Neural crest cell (in vitro differentiated cells): ENCODE measurements at places on chromosomes 5 and 9. TPM values are rescaled to one million over a fixed set of nuclear protein-coding genes. Genes with fewer than 3 reads are reported as not detected.

The ZDHHC11B gene
- 3.0 and 3.5 TPM in 2 replicates for total RNA-seq

The HNRNPAB gene
- 464 and 466 TPM in 2 replicates for total RNA-seq

The WDR38 gene
- total RNA-seq = not detected in 2 replicates

The SYK gene
- total RNA-seq = 0.98 and 1.4 TPM in 2 replicates

The FBXL7 gene
- 20.7 and 20.8 TPM in 2 replicates for total RNA-seq

The ADAMTS6 gene
- 7.1 and 8.2 TPM in 2 replicates for total RNA-seq

The DNAJC21 gene
- 46.2 and 51.9 TPM in 2 replicates for total RNA-seq

The IL13 gene
- not detected in 2 replicates for total RNA-seq

The SLC31A2 gene
- total RNA-seq = 3.0 and 3.6 TPM in 2 replicates

The CLTB gene
- 31.6 and 36.0 TPM in 2 replicates for total RNA-seq

DNA sequence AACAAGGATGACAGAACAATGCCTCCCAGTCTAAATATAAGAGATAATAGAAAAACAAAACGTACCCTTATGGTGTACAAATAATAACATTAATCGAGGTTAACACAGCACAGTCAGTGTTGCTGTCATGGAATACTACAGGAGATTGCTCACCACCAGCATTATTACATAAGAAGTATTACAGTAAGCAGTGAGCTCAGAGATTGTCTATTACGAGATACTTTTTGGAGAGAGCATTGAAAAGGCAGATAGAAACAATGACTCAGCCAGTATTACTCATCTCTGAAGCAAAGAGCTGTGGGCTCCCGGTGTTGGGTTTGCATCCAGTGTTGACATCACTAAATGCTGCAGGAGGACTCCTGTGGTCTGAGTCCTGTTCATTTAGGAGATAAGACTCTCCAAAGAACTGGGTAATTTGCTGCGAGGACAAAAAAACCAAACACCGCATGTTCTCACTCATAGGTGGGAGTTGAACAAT lies 191.9 kb upstream of the SEMA6A start:
- no peak for DNase-seq

GRCh38 chr5:54942064-54942778 lies 43.2 kb downstream of the ESM1 start:
- no peak for DNase-seq

DNA sequence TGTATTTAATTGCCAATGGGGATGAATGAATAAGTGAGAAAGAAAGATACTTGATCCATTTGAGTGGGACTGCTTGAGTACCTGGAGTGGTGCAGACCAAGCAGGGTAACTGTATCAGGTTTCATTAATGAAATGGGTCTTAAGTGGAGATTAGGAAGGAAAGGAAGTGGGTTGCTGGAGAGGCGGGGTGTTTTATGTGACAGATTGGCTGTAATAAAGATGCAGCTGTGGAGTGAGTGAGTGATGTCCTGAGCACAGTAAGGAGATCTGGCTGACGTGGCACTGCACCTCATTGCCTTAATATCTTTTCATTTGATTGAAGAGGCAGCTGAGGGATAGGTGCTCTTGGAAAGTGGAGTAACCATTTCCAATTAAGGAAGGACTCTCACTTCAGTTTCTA lies 161.0 kb upstream of the CCDC152 start:
- DNase-seq = no peak

DNA sequence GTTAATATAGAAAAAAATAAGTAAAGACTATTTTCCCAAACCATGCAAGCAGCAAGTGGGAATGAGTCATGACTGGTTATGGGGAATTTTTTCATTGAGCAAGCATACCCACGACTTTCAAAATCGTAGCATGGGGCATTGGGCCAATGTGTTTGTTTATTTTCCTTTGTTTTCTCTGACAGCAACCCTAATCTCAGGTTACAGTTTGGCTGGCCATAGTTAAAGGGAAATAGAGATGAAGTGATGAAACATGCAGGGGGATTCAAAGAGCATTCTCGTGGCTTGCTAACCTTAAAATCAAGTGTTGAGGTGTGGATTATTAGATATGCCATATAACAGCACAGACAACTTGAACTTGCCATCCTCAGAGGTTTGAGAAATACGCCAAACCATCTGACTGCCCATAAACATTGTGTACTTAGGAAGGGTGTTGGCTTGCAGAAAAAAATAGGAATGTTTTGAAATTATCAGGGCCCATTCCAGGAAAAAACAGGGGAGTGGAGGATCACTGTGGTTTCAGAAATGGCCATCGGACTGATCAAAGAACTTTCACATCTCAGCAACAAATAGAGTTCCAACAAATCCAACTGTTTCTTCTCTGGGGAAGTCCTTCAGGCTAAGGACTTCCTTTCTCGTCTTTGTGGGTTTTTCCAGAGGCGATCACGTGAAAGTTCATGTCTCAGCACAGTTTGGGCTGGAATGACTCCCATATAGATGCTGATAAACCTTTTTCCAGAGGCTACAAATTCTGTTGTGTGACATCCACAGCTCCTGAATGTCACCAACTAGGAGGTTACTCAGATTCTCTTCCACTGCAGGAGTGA lies 259.1 kb downstream of the SYK start:
- no peak for DNase-seq

- peak; percentile 74 for DNase-seq
These were observed 5.1 kb upstream of the RGMB start for GRCh38 chr5:98768160-98768959.

GRCh38 chr5:157758706-157759105 lies 15.2 kb downstream of the LSM11 start:
- no peak for DNase-seq

DNA sequence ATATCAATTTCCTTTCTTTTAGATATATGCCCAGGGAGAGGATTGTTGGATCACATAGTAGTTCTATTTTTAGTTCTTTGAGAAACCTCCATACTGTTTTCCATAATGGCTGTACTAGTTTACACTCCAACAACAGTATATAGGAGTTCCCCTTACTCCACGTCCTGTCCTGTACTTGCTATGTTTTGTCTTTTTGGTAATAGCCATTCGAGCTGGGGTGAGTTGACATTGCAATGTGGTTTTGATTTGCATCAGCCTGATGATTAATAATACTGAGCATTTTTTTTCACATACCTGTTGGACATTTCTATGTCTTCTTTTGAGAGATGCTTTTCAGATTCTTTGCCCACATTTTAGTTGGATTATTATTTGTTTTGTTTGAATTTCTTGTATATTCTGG lies 445.9 kb downstream of the NTRK2 start:
- DNase-seq = no peak

GRCh38 chr9:21764846-21765245 lies 37.6 kb upstream of the MTAP start:
- no peak for DNase-seq

- DNase-seq = no peak
These were observed 797.2 kb downstream of the EFNA5 start for GRCh38 chr5:106873568-106873967.

DNA sequence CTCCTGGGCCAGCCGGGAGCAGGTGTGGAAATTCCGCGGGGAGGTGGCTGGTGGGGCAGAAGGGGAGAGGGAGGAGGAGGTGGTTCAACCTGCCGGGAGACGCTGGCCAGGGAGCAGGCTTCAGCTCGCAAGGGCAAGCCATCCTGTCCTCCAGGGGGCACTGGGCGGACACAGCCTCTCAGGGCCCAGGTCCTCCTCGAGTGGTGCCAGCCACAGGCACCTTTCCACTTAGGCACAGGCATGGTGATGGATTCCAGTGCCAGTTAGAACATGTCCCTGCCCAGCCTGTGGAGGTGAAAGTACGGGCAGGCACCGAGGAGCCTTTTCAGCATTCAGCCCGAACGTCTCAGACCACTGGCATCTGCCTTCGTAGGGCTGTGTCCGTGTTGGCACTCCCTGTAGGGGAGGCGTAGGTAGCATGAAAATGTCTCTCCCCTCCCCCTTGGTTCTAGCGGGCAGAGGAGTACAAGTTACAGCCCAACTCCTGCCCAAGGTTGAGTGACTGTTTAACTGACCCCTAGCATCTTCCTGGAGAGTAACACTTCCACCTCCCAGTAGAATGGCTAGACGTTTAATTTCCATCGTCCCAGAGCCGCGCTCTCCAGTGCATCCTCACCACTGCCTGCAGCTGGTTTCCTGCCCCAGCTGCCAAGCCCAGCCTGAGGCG lies 48.9 kb downstream of the DAB2IP start:
- peak; percentile 31 for DNase-seq

DNA sequence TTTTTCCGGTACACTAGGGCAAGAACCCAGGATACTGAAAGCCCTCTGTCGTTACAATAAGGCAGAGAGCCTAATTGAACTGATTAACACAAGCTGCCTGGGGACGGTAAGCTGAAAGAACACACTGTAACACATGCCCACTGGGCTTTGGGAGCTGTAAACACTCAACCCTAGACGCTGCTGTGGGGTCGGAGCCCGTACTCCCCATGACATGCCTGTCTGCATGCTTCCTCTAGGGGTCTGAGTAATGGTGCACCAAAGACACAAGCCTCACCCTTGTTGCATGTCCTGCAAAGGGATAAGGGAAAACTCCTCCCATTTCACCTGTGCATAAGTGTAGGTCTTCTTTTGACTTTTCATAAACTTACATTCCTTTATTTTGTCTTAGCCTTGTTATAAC lies 194.0 kb downstream of the FBXL7 start:
- no peak for DNase-seq

DNA sequence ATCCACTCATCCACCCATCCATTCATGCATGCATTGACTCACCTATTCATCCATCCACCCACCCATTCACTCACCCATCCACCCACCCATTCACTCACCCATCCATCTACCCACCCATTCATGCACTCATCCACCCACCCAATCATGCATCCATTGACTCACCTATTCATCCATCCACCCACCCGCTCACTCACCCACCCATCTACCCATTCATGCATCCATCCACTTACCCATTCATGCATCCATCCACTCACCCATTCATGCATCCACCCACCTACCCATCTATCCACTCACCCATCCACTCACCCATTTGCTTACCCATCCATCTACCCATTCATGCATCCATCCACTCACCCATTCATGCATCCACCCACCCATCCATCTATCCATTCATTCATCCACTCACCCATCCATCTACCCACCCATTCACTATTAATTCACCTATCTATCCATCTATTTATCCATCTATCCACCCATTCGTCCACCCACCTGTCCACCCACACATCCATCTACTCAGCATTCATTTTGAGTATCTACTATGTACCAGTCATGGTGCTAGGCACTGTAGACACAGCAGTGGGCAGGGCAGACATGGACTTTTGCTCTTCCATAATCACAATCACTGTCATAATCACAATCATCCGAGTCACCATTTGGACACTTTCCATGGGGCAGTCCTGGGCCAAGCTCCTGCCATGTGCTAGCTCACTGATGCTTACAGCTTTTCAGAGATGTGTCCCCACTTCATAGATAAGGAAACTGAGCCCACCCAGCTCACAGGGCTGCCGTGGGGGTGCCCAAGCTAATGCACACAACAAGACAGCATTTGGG lies 34.4 kb downstream of the HMCN2 start:
- no peak for DNase-seq

DNA sequence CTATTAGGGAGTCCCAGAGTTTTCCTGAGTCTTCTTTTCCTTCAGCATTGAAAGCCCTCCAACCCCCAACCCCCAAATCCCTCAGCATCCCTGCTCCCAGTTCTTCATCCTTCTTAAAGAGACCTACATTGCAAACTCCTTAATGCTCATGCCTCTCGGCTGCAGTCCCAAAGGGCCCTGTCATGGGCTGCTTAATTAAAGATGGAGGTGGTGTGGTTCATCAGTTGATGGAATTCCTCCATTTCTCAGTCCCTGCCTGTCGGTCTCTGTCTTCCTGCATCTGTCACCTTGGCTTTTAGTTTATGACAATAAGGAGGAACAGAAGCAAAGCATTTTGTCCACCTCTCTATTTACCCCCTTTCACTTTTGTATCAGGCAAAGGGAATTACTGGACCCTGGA lies 2.0 kb downstream of the FOXI1 start:
- no peak for DNase-seq

GRCh38 chr5:54581831-54582548 lies 64.4 kb downstream of the SNX18 start:
- no peak for DNase-seq

DNA sequence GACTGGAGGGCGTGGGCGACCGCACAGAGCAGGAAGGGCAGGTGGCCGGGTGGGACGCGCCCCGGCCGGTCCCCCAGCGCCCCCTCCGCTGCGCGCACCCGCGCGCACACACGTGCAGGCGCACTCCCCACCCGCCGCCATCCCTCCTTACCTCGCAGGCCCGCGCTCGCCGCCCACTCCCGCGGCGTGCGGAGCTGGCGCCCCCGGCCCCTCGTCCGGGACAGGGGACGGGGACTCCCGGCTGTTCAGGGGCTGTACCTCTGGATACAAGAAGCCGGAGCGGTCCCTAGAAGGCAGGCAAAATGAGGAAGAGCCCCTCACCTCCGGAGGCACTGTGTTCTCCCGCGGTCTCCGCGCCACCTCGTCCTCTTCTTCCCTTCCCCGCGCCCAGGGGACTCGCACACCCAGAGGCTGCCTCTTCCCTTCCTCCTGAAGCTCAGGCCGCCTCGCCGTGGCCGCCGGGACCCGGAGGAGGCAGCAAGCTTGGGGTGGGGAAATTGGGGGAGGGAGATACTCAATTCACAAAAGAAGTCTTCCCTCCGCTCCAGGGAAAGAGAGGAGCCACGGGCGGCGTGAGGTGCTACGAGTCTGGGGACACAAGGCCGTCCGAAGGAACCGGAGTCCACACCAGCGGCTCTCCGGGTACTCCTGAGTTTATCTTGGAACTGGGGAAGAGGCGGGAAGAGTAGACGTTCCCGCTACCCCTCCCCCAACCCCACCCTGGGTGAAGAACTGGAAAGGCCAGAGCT lies 1.4 kb upstream of the GABRB2 start:
- DNase-seq = peak; percentile 16

DNA sequence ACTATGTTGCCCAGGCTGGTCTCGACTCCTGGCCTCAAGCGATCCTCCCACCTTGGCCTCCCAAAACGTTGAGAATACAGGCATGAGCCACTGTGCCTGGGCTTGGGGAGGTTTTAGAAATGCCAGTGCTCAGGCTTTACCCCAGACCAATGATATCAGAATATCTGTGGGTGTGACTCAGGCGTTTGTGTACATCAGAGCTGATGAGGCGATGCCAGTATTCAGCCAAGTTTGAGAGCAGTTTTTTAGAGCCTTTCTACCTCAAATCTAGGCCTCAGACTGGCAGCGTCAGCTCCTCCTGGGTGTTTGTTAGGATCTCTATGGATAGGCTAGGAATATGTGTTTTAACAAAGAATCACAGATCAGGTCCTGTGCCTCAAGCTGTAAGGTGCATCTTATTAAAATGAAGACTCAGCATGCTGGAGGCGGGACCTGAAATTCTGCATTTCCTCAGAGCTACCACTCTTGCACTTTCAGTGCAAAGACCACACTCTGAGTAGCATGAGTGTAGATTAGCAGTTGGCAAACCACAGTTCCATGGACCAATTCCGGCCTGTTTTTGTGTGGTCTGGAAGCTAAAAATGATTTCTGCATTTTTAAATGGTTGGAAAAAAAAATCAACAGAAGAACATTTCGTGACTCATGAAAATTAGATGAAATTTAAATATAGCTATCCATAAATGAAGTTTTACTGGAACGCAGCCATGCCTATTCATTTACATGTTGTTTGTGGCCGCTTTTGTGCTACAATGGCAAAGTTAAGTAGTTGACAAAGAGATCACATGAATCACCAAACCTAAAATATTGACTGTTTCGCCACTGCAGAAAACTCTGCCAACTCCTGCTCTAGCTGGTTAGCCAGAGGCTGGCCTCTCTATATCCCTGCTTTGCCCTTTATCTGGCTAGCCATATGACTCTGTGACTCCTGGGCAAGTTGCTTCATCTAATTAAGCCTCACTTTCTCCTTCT lies 92.2 kb downstream of the KLF4 start:
- no peak for DNase-seq
